ENCODE measurements at places on chromosomes 2 and 18.

DNA sequence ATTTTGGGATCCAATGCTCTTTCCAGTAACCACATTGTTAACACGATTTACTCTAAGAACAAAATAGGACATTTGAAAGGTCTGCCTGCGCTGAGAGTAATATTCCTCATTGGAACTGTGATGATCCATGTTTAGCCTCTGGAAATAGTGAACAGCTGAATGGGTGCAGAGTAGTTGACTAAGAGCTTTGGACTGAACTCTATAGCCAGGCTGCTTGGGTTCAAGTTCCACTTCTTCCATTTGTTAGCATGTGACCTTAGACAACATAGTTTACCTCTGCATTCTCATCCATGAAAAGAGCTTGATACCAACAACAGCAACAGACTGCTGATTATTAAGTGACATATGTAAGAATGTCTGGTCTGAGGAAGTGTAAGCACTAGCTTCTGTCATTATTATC is 128.3 kb upstream of the MMADHC start:
- H3K4me1 ChIP-seq, result no peaks in the 10 kb centered on the region
- no peak overlapping the region for H3K4me3 ChIP-seq
- no peak overlapping the region for H3K27ac ChIP-seq
- no peaks in the 10 kb centered on the region for H3K27me3 ChIP-seq
- no peaks in the 10 kb centered on the region for H3K36me3 ChIP-seq

DNA sequence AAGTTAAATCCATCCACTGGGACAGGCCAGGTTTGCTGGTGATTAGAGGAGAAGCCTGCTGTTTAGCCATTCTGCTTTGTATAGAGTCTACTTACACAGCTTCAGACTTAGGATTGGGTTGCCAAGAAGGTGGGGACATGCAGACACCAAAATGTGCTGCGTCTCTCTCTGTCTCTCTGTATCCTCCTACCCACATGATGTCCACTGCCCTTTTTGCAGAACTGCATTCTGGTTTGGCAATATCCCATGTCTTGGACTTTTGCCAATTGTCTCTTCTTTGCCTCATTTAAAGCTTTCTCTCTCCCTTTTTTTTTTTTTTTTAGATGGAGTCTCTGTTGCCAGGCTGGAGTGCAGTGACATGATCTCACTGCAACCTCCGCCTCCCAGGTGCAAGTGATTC is 261.1 kb upstream of the FN1 start:
- no peak for DNase-seq
- no peaks in the 10 kb centered on the region for H3K36me3 ChIP-seq
- no peaks in the 10 kb centered on the region for H3K4me1 ChIP-seq
- H3K4me3 ChIP-seq, result no peak overlapping the region

DNA sequence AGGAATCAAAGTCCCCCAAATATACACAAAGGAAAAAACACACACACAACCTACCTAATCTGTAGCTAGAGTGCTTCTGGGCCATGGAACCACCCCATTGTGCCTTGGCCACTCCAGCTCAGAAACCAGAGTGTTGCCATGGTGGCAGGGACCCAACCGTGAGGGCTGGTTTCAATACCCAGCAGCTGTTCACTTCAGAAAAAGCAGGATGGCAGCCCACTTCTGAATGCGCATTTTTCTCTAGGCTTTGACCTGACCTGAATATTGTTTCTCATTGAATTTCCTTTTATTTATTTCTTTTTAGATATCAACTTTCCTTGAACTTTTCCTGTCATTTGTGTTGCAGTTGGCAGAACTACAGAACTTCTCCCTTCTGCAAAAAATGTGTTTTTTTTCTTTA is 43.0 kb upstream of the EHBP1 start:
- no peak overlapping the region for H3K27ac ChIP-seq
- H3K27me3 ChIP-seq, result no peaks in the 10 kb centered on the region
- H3K36me3 ChIP-seq, result no peaks in the 10 kb centered on the region
- no peaks in the 10 kb centered on the region for H3K4me1 ChIP-seq
- H3K4me3 ChIP-seq, result no peak overlapping the region
- DNase-seq, result no peak

DNA sequence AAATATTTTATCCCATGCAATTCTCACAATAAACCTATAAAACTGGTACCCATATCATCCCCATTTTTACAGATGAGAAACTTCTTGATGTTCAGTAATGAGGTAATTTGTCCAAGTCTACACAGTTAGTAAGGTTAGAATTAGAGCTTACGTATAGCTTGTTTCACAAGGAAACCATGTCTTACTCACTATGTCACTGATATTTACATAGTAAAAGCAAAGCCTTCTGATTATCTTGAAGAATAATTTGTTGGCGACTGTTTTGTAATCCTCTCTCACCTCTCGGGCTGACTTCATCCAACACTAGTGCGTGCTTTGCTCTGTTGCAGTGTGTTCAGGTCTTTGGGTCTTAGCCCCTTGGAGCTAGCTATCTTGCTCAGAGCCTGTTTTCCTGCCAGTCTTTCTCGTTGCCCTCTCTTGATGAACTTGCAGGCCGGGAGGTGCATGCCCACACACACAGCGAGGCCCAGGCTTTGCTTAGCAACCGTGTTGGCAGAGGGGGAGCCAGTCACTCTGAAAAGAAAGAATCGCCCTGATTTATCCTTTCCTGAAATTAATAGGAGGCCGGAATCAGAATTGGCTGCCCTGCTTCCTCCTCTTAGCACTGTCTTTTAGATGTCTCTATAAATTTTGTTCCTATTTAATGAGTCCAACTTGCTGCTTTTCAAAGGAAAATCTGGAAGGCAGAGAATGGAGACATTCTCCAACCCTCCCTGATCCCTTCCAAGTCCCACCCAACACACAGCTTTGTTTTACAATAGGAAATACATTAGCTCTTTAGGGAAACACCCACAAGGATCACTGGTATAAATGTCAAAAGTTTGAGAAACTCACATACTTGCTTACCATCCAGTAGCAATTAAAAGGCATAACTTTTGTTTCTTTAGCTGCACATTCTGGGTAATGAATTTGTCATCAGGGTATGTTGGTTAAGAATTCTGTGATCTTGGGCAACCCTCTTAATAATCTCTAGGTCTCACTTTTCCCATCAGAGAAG is 97.6 kb upstream of the SEC11C start:
- H3K4me1 ChIP-seq, result no peaks in the 10 kb centered on the region
- no peak overlapping the region for H3K4me3 ChIP-seq
- no peaks in the 10 kb centered on the region for H3K27me3 ChIP-seq
- H3K36me3 ChIP-seq, result no peaks in the 10 kb centered on the region
- H3K27ac ChIP-seq, result no peak overlapping the region

GRCh38 chr2:152395572-152395971 is 60.6 kb downstream of the FMNL2 start:
- no peaks in the 10 kb centered on the region for H3K36me3 ChIP-seq
- no peaks in the 10 kb centered on the region for H3K27me3 ChIP-seq
- DNase-seq, result no peak
- no peaks in the 10 kb centered on the region for H3K4me1 ChIP-seq
- no peak overlapping the region for H3K4me3 ChIP-seq

DNA sequence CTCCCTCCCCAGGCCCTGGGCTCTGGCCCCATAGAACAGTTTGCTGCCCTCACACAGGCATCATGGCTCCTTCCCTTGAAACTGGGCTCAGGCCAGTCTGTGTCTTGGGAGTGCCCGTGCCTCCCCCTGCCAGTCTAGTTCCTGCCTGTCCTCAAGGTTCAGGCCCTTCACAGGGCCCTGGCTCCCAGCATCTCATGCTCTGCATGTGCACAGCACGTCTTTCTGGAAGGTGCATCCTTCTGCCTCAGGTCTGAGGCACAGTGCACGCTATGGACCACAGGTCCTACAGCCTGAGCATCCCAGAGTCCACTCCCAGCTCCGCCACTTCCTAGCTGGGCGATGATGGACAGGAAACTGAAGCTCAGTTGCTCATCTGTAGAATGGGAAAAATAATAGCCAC is 35.6 kb upstream of the FOSL2 start:
- H3K27me3 ChIP-seq, result no peaks in the 10 kb centered on the region
- H3K4me3 ChIP-seq, result no peak overlapping the region
- no peak overlapping the region for H3K27ac ChIP-seq
- no peak for DNase-seq
- peaks cover 34% of the 10 kb centered on the region for H3K4me1 ChIP-seq

GRCh38 chr2:14633461-14634181 is 1.1 kb downstream of the LRATD1 start:
- no peak overlapping the region for H3K4me3 ChIP-seq
- DNase-seq, result no peak
- H3K27ac ChIP-seq, result no peak overlapping the region

- H3K36me3 ChIP-seq, result no peaks in the 10 kb centered on the region
- H3K4me1 ChIP-seq, result no peaks in the 10 kb centered on the region
- no peaks in the 10 kb centered on the region for H3K27me3 ChIP-seq
- H3K4me3 ChIP-seq, result no peak overlapping the region
Observed at GRCh38 chr2:74869517-74869916, 35.6 kb downstream of the HK2 start.

GRCh38 chr2:54665436-54665856 is 58.0 kb upstream of the EML6 start:
- H3K36me3 ChIP-seq, result peaks cover 93% of the 10 kb centered on the region
- no peak overlapping the region for H3K4me3 ChIP-seq
- DNase-seq, result no peak
- H3K4me1 ChIP-seq, result no peaks in the 10 kb centered on the region
- no peaks in the 10 kb centered on the region for H3K27me3 ChIP-seq
- H3K27ac ChIP-seq, result no peak overlapping the region

- DNase-seq, result no peak
- H3K4me1 ChIP-seq, result no peaks in the 10 kb centered on the region
- H3K27me3 ChIP-seq, result no peaks in the 10 kb centered on the region
- no peak overlapping the region for H3K27ac ChIP-seq
- H3K4me3 ChIP-seq, result no peak overlapping the region
Observed at GRCh38 chr2:3442185-3442584, 62.7 kb downstream of the TRAPPC12 start.

- peaks cover 67% of the 10 kb centered on the region for H3K36me3 ChIP-seq
- no peak overlapping the region for H3K27ac ChIP-seq
- H3K4me1 ChIP-seq, result no peaks in the 10 kb centered on the region
- no peak overlapping the region for H3K4me3 ChIP-seq
- no peaks in the 10 kb centered on the region for H3K27me3 ChIP-seq
Observed at GRCh38 chr2:10794876-10795275, 17.7 kb downstream of the PDIA6 start.

- DNase-seq, result no peak
- no peaks in the 10 kb centered on the region for H3K27me3 ChIP-seq
- no peaks in the 10 kb centered on the region for H3K36me3 ChIP-seq
- no peak overlapping the region for H3K4me3 ChIP-seq
Observed at GRCh38 chr2:223306371-223306770, 254.4 kb downstream of the KCNE4 start.

DNA sequence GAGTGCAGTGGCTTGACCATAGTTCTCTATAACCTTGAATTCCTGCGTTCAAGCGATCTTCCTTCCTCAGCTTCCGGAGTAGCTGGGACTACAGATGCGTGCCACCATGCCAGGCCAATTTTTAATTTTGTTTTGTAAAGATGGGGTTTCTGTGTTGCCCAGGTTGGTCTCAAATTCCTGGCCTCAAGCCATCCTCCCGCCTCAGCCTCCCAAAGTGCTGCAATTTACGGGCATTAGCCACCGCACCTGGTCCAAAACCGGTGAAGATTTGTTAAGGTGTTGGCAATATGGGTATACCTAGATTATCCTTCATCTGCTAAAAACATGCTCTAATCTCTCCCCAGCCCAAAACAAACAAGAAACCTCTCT is 1.3 kb upstream of the EIF2AK3 start:
- peak overlapping the region; percentile 81 for H3K4me3 ChIP-seq
- peak overlapping the region; percentile 96 for H3K27ac ChIP-seq
- no peaks in the 10 kb centered on the region for H3K36me3 ChIP-seq
- DNase-seq, result no peak

GRCh38 chr2:238422285-238422684 is 4.4 kb upstream of the ASB1 start:
- no peak for DNase-seq
- no peak overlapping the region for H3K27ac ChIP-seq
- no peaks in the 10 kb centered on the region for H3K36me3 ChIP-seq
- H3K4me1 ChIP-seq, result peaks cover 6% of the 10 kb centered on the region

DNA sequence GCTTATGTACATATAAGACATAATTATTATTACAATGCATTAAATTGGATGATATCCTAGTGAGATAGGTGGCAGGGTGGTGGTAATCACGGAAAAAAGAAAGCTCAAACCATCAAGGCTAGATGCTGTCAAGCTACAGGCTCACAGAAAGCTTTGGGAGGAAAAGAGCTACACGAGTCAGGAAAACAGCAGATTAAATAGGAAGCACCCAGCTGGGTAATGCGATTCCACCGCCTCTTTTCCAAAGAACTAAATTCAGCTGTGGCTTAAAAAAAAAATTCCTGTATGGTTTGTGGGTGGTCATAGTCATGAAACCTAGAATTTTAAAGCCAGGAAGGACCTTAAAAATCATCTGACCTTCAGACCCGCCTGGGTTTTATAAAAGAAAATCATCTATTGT is 23.7 kb upstream of the PTPN4 start:
- no peak overlapping the region for H3K4me3 ChIP-seq
- H3K27me3 ChIP-seq, result no peaks in the 10 kb centered on the region
- no peak for DNase-seq
- no peaks in the 10 kb centered on the region for H3K4me1 ChIP-seq

DNA sequence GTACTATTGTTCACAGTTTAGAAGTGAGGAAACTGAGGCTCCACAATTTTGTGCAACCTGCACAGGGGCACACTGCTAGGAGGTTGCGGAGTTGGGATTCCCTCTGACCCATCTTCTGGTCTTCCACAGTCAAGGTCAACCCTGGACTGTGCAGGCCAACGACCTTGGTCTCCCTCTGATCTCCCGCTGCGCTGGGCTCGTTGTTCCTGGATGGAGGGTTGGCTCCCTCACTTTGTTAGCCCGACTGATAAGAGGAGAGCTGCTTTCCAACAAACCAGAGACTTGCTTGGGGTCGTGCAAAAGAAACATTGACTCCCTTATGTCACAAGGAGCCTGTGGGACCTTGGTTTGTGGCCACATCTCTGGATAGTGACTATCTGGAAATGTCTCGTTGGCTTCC is 187.6 kb downstream of the MYCN start:
- no peaks in the 10 kb centered on the region for H3K36me3 ChIP-seq
- no peak overlapping the region for H3K27ac ChIP-seq
- H3K4me1 ChIP-seq, result no peaks in the 10 kb centered on the region
- H3K27me3 ChIP-seq, result no peaks in the 10 kb centered on the region
- no peak overlapping the region for H3K4me3 ChIP-seq
- DNase-seq, result no peak

- DNase-seq, result no peak
- peak overlapping the region; percentile 20 for H3K27ac ChIP-seq
- no peaks in the 10 kb centered on the region for H3K36me3 ChIP-seq
- no peaks in the 10 kb centered on the region for H3K27me3 ChIP-seq
- no peak overlapping the region for H3K4me3 ChIP-seq
Observed at GRCh38 chr18:68722821-68723220, 7.9 kb upstream of the TMX3 start.

- no peaks in the 10 kb centered on the region for H3K27me3 ChIP-seq
- DNase-seq, result no peak
- H3K27ac ChIP-seq, result no peak overlapping the region
Observed at GRCh38 chr2:168149986-168150385, 97.4 kb downstream of the STK39 start.

All from naive thymus-derived CD4-positive, alpha-beta T cell (primary cell).